ENCODE measurements at places on chromosomes 5 and 9.

DNA sequence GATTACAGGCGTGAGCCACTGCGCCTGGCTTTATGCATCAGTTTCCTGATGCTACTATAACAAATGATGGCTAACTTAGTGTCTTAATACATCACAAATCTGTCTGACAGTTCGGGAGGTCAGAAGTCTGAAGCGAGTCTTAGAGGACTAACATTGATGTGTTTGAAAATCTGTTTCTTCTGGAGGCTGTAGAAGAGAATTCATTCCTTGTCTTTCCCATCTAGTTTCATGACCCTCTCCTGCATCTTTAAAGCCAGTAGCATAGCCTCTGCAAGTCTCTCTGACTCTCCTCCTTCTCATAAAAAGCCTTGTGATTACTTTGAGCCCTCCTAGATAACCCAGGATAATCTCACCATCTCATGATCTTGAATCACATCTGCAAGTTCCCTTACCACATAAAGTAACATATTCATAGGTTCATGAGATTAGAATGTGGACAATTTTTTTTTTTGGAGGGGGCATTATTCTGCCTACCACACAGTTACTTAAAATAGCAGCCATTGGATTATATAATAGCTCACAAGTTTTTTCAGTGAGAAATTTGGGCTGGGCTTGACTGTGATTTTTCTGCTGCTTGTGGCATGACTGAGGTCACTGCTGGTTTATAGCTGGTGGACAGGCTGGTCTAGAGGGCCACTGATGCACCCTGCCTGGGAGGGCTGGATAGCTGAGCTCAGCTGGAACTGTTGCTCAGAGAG, 134.8 kb downstream of the FBXL7 start:
- DNase-seq: no peak

DNA sequence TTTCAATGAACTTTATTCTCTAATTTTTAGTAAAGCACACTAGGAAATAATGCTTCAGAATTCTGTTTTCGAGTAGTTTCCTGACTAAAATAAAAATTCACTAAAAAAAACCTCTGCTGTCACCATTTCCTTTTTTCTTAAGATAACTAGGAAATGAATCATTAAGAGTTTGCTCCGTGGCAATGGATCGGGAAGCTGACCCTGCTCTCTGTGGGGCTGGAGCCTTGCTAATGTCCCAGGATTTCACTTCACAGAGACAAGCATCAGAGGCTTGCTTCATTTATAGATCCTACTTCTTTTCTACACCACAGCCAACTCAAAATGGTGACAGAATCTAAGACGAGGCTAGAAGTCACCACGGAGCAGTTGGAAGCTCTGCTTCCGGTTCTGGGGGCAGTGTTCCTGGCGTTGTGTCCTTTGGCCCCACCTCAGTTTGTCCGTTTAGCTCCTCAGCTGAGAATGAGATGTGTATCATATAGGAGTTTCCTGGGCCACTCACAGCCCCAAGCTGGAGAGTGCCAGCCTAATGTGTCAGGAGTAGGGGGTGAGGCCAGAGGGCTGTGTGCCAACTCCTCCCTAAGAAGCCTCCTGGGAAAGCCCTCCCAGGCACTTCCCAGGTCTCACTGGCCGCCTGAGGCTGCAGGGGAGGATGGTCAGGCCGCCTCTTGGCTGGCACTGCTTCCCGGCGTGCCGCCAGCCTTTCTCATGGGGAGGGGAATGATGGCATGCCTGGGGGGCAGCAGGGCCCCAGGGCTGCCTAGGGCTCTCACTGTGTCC, 19.6 kb downstream of the TENT4A start:
- peak; percentile 32 for DNase-seq

- no peak for DNase-seq
Measured at GRCh38 chr9:92480986-92481633, 1.2 kb downstream of the ASPN start.

- DNase-seq: no peak
Measured at GRCh38 chr5:77568082-77568481, 70.4 kb downstream of the OTP start.

GRCh38 chr5:104541141-104541785, 978.7 kb upstream of the NUDT12 start:
- DNase-seq: no peak

GRCh38 chr5:54630738-54631359, 113.3 kb downstream of the SNX18 start:
- no peak for DNase-seq

GRCh38 chr9:89825669-89826068, 220.9 kb downstream of the GADD45G start:
- DNase-seq: no peak

GRCh38 chr5:157108976-157109375, at the start of gene HAVCR2:
Gene HAVCR2, minus strand, starts transcription at chr5:157109044. Its CDS starts 61 bp downstream, at chr5:157108983.
- no peak for DNase-seq

GRCh38 chr5:141465351-141465750, 10.4 kb upstream of the PCDHGC3 start:
- no peak for DNase-seq

GRCh38 chr5:151476016-151476415, 28.6 kb downstream of the SLC36A1 start:
- DNase-seq: no peak

GRCh38 chr9:97638666-97639065, 5.0 kb downstream of the NCBP1 start:
- no peak for DNase-seq

GRCh38 chr5:148666353-148666752, 12.0 kb upstream of the HTR4 start:
- no peak for DNase-seq

- DNase-seq: no peak
Measured at GRCh38 chr5:140324041-140324600, 21.2 kb upstream of the PFDN1 start.

- DNase-seq: no peak
Measured at GRCh38 chr9:113373256-113373655, 3.5 kb downstream of the HDHD3 start.

GRCh38 chr9:89951675-89952074, 346.9 kb downstream of the GADD45G start:
- no peak for DNase-seq

DNA sequence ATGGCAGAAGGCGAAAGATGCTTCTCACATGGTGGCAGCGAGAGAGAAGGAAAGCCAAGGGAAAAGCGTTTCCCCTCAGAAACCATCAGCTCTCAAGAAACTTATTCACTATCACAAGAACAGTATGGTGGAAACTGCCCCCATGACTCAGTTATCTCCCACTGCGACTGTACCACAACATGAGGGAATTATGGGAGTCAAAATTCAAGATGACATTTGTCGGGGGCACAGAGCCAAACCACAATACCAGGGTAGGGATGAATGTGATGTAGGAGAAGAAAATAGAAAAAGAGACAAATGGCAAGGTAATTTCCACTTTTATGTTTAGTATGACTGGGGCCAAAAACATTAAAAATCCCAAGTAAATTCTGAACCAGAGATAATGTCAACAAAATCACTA, 216.8 kb downstream of the TRIM36 start:
- DNase-seq: no peak

- no peak for DNase-seq
Measured at GRCh38 chr9:117409321-117409720, 5.5 kb downstream of the ASTN2 start.

- no peak for DNase-seq
Measured at GRCh38 chr5:129400395-129400983, 59.6 kb upstream of the ADAMTS19 start.

- no peak for DNase-seq
Measured at GRCh38 chr5:10019236-10019635, 230.5 kb downstream of the ATPSCKMT start.

DNA sequence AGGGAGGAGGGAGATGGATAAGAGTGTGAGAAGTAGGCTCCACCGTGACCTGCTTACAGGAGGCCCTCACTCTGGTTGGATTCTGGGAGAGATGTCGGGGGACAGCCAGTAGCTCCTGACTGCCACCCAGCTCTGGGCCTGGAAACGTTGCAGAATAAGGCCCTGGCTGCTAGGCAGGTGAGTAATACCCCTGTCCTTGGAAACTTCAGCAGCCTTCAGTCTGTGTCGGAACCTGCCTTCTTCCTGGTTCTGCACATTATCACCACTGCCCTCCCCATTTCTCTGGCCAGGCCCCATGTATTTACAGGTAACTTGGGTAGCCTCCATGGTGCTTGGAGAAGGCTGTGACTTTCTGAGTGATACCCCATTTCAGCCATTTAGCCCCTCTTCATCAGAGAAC, 26.8 kb downstream of the FAXDC2 start:
- no peak for DNase-seq

DNA sequence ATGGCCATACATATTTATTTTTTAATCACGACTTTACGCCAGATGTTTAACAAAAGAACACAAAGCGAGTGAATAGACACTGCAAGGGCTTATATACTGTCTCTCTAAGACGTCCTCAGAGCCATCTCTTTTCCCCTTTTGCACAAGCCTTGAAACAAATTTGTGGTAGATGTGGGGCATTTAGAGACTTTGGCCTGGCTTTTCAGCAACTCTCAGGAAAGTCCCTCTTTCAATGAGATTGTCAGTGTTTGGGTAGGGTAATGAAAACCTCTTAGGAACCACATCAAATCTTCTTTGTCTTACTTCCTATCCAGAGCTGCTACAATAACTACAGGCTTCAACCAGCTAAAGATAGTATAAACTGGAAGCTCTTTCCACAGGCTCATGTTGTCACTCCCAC, 380.0 kb downstream of the ANXA1 start:
- no peak for DNase-seq

GRCh38 chr5:81850501-81851357, 99.8 kb upstream of the SSBP2 start:
- DNase-seq: no peak

GRCh38 chr9:69279084-69279731, 45.8 kb upstream of the ENTREP1 start:
- DNase-seq: no peak

- no peak for DNase-seq
Measured at GRCh38 chr9:34998266-34998665, 8.7 kb downstream of the DNAJB5 start.

- DNase-seq: no peak
Measured at GRCh38 chr9:83062651-83063527, at the start of gene RASEF. Gene RASEF, minus strand, starts transcription at chr9:83063142. Its CDS starts 275 bp downstream, at chr9:83062867.

- DNase-seq: no peak
Measured at GRCh38 chr9:4792054-4792571, 631 bp upstream of the RCL1 start.

DNA sequence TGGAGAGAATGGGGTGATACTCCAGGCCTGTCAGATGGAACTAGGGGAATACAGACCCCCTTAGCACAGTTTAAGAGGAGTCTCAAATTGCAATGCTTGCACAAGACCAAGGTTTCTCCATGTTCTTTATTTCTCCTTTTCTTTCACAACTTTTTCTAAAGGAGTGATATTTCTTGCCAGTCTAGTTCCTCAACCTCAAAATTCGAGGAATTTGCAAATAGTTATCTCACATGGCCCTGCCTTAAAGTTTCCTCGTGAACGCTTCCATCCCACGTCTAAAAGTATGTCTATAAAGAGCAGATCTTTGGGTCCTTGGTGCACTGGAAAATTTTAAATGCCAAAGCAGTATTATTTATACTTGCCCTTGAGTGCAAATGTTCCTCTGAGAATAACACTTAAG, 373.8 kb upstream of the KLF4 start:
- no peak for DNase-seq

- DNase-seq: no peak
Measured at GRCh38 chr9:93491593-93492232, 38.3 kb upstream of the FAM120AOS start.

GRCh38 chr9:78348848-78349247, 51.9 kb downstream of the PSAT1 start:
- DNase-seq: no peak

GRCh38 chr9:134598884-134599245, 42.7 kb upstream of the COL5A1 start:
- DNase-seq: no peak

GRCh38 chr9:29556317-29556716, 1983.0 kb upstream of the C9orf72 start:
- DNase-seq: peak; percentile 41
